Right cardiac atrium (tissue), 5 donors: ENCODE measurements at places on chromosomes 12 and 14. TPM values are rescaled to one million over a fixed set of nuclear protein-coding genes. Genes with fewer than 3 reads are reported as not detected.

DNA sequence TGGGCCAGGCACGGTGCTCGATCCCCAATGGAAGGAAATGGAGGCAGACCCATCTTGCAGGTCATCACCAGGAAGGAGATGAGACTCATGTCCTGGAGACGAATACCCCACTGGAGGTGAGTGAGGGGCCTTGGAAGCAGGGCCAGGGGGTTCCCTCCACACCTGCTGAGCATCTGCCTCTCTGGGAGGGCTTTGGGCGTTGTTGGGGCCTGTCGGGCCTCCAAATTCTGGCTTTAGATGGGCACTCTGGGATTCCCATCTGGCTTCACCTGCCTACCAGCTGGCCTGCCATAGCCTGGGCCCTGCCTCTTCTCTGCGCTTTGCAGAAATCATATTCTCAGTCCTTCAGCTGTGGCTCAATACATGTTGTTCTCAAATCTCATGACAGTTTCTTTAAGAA is 13.9 kb downstream of the RTL1 start:
- DNase-seq: no peak

DNA sequence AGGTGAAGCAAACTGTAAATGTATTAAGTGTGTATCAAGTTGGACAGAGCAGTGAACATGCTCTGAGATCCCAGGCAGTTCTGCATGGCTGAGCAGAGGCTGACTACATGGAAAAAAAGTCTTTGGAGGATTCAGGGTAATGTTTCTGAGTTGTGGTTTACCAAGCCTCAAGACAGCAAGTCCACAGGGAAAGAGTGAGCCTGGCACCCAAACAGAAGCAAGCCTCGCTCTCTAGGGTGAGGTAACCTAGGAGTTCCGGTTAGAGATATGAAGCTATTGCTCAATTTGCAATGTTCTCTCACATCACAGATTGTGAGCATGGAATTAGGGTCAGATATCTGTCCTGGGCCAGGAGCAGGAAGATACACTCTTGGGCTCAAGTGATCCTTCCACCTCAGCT is 158.6 kb downstream of the MON2 start:
- DNase-seq: peak; percentile 38

GRCh38 chr12:57739387-57739786 is 845 bp upstream of the AGAP2 start:
- no peak for DNase-seq

SUOX gene
- total RNA-seq: 30.8 TPM
